ENCODE measurements at places on chromosomes 2 and 18.
A peak's percentile ranks its signal among the peaks of the same experiment; 100 is the strongest.

DNA sequence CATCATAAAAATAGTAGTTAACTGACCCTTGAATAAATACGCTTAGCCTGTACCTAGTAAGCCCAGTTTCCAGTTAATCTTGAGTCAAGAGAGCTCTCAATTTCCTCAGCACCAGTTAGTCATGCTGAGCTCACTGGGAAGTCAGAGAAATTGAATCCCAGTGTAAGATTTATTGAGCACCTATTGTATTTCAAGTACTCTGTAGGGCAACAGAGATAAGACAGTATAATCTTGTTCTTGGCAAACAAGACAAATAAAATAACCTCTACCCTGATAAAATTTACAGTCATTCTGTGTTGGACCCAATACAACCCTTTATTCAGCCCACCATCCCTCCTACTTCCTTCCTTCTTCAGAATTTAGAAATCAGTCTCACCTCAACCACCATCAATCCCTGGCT lies 71.9 kb upstream of the NRP2 start:
- no peak for DNase-seq

- DNase-seq = no peak
Observed at GRCh38 chr2:24813691-24814137, 20.5 kb downstream of the CENPO start.

GRCh38 chr2:98299211-98299905 lies 46.9 kb upstream of the CNGA3 start:
- no peak for DNase-seq

DNA sequence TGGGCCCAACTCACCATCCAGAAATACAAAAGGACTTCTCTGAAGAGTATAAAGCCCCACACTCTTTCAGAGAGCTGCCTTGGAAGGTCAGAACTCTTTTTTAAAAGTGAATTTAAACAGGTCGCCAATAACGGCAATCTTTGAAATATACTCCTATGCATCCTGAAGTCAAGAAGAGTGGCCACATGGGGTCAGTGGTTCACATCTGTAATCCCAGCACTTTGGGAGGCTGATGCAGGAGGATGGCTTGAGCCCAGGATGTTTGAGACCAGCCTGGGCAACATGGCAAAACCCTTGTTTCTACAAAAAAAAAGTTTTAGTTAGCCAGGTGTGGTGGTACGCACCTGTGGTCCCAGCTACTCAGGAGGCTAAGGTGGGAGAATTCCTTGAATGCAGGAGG lies 68.1 kb upstream of the FZD7 start:
- peak; percentile 21 for DNase-seq

Measured in HepG2 (cell line).